ENCODE measurements at places on chromosomes 4 and X. TPM values are rescaled to one million over a fixed set of nuclear protein-coding genes. Genes with fewer than 3 reads are reported as not detected.
A peak's percentile ranks its signal among the peaks of the same experiment; 100 is the strongest.

Gene CSAG2
- 0.28 TPM for total RNA-seq

GRCh38 chr4:158016511-158016910 is 156.3 kb downstream of the GASK1B start:
- DNase-seq: no peak

- DNase-seq: peak; percentile 96
Measured at GRCh38 chr4:4248029-4248884, at the start of gene TMEM128. Gene TMEM128 (minus strand): TSS chr4:4248223. CDS start chr4:4248202, 21 bp downstream.

DNA sequence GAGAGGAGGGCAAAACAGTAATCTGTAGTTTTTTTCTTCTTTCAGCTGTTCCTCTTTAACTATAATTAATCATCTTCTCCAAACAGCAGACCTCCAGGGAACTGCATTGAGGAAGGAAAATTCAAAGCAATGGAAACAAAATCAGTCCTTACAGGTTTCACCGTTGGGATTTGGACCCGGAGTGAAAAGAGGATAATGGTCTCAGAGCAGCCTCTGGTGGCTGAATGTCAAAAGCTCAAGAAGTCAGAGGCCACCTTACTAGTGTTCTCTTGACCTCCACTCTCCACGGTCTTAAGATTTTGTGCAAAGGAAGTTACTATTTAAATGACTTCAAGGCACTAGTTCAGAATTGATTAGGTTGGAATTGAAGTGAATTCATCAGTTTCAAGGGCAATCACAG is 16.0 kb upstream of the MID1 start:
- peak; percentile 54 for DNase-seq

Gene NR0B1
- 0.52 TPM for total RNA-seq

DNA sequence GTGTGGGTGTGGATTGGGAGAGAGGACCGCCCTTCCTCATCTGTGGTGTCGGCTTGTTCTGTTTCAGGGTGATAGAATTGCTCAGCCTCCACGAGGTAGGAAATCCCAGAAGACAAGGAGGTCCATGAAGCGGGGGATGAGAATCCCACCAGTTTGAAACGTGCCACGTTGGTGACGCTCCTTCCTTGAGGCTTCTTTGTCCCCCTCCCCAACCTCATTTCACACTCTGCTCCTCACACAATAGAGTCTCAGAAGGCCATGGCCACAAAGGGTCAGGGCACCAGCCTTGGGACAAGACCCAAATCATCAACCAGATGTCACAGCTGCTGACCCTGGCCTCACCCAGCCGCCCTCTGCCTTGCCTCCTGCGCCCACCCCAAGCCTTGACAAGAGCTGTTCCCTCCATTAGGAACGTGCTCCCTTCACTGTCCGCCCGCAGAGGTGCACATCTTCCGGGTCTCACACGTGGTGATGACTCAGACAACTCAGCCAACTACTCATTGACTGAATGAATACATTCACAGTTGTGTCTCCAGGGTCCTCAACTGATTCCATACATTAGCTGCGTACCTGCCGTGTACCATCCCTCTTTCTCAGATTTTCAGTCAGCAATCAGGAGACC is 18.3 kb downstream of the BLOC1S4 start:
- peak; percentile 32 for DNase-seq

Gene PCDH7
- total RNA-seq: 3.7 TPM

DNA sequence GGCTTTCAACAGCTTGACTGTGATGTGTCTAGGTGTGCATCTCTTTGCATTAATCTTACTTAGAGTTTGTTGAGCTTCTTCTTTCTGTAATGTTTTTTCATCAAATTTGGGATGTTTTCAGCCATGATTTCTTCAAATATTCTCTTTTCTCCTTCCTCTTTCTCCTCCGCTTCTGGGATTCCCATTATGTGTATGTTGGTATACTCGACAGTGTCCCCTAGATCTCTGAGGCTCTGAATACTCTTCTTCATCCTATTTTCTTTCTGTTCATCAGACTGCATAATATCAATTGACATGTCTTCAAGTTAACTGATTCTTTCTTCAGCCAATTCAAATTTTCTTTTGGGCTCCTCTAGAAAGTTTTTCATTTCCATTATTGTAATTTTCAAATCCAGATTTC is 25.9 kb downstream of the STPG2 start:
- no peak for DNase-seq

DNA sequence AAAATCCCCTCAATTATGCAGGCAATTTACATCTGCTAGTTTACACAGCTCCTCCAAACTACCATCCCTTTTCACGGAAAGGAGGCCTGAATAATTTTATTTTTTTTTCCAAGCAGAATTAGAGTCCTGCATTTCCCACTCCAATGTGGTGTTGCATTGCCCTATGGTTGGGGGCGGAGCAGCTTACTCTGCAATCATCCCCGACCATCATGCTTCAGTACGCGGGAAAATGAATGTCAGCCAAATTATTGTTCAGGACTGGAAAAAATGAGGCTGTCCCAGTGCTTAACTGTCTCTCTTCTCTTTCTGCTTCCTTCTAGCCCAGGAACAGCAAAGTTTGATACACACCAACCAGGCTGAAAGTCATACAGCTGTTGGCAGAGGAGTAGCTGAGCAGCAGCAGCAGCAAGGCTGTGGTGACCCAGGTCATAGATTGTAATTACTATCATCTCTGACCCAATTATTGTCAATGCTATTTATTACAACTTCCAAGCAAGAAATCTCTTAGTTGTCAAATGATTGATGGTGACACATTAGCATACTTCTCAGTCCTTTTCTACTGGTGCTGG is 28.3 kb downstream of the MMRN1 start:
- DNase-seq: no peak

Gene CYTL1
- 3.5 TPM for total RNA-seq

Gene CENPI
- total RNA-seq: 21.0 TPM

GRCh38 chr4:53705151-53705764 is 114.0 kb upstream of the LNX1 start:
- no peak for DNase-seq

Gene TREX2
- total RNA-seq: 0.11 TPM

Gene LPAR4
- total RNA-seq: 3.3 TPM

GRCh38 chr4:77006753-77007353 is 57.3 kb downstream of the SEPTIN11 start:
- DNase-seq: no peak

GRCh38 chr4:158201876-158202275 is 8.4 kb upstream of the TMEM144 start:
- no peak for DNase-seq

DNA sequence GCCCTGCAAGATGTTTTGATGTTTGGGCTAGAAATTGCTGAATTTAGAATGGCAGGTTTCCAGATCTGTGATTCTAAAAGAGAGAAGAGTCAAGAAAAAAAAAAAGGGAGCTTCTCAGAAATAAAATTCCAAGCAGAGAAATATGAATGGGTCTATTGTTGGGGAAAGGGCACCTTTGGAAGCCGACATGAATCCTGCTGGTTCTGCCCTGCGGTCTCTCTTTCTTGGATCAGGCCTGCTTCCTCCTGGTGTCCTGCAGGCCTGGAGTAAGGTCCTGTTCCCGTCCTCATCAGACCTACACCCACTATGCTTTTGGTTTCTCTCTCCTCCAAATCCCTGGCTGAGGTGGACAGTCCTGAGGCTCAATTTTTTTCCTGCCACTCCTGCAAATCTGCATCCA is 109.8 kb upstream of the TRIM2 start:
- DNase-seq: no peak

Gene DOK7
- total RNA-seq: 0.22 TPM

DNA sequence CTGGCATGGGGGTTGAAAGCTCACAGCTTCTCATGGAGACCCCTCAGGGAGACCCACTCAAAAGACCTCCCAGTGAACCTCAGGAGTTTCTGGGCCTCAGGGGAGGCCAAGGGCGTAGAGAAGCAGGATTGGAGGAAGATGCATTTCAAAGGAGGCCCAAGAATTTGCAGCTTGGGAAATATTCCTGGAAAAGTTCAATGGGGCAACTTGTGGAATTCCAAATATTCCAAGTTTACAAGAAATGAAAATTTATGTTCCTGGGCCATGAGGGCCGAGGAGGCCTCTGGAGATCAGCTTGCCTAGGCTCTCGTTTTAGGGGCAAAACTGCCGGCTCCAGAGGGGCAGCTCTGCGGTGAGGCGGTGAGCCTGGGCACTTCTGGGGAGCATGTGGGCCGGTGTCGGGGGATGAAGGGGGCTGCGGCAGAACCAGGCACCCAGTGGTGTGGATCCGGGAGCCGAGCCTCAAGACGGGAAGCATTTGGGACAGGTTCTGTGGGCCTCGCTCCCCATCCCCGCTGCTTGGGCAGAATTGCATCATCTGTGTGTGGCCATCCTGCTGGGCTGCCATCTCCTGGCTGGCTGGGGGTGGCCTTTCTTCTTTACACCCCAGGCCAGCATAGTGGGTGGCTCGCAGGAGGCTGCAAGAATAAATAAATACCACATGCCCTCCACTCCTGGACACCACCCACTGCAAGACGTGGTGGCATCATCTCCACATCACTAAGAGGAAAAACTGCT is 54.6 kb upstream of the GPR78 start:
- DNase-seq: no peak

- DNase-seq: no peak
Measured at GRCh38 chr4:97646997-97647396, 496.3 kb downstream of the STPG2 start.

DNA sequence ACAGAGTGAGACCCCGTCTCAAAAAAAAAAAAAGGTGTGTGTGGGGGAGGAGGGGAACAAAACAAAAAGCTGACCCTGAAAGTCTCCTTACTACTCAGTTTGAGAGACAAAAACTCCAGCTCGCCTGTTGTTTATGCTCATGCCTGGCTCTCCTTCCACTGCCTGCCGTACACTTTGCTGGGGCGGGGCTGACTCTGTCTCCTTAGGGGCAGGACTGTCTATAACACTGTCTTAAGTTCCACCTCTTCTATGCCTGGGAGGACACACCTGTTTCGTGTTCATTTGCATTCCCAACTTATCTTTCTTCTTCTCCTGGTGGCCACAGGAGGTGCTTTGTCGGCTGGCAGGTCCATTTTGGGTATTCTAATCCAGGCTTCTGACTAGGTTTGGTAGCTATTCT is 81.4 kb downstream of the MTNR1A start:
- DNase-seq: no peak

DNA sequence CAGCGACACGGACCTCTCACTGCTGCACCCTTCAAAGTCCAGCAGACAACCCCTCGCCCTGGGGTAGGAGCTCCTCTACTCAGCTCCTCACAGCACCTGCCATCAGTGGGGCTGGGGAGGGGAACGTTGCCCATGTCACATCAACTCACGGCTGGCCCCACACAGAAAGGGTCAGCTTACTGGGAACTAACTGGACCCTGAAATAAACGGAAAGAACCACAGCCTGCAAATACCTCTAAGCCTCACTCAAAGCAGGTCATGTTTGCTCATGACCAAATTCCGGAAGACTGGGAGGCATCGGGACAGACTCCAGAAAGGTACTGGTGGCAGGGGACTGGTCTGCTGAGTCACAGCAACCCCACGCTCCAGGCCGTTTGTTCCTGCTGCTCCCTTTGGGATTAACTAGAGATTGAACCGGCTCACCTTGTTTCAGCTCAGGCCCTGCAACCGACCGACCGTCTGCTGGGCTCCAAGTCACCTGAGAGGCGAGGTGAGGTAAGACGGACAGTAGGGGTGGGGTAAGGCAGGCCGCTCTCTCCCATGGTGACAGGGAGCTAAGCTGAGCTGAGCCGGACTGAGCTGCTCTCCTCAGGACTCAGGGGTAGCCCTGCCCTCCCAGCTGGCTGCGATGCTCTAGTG is 5.6 kb downstream of the G6PD start:
- no peak for DNase-seq

- peak; percentile 26 for DNase-seq
Measured at GRCh38 chr4:3571921-3572320, 39.7 kb upstream of the LRPAP1 start.

Gene WDR45
- total RNA-seq: 28.5 TPM

Gene NOX1
- not detected for total RNA-seq

Gene HTR2C
- 3.2 TPM for total RNA-seq

Gene SPANXN4
- not detected for total RNA-seq

Gene BRS3
- total RNA-seq: not detected

GRCh38 chrX:63961964-63962363 is 176.9 kb upstream of the ARHGEF9 start:
- no peak for DNase-seq

- DNase-seq: no peak
Measured at GRCh38 chrX:1390621-1391369, 1.1 kb downstream of the SLC25A6 start.

DNA sequence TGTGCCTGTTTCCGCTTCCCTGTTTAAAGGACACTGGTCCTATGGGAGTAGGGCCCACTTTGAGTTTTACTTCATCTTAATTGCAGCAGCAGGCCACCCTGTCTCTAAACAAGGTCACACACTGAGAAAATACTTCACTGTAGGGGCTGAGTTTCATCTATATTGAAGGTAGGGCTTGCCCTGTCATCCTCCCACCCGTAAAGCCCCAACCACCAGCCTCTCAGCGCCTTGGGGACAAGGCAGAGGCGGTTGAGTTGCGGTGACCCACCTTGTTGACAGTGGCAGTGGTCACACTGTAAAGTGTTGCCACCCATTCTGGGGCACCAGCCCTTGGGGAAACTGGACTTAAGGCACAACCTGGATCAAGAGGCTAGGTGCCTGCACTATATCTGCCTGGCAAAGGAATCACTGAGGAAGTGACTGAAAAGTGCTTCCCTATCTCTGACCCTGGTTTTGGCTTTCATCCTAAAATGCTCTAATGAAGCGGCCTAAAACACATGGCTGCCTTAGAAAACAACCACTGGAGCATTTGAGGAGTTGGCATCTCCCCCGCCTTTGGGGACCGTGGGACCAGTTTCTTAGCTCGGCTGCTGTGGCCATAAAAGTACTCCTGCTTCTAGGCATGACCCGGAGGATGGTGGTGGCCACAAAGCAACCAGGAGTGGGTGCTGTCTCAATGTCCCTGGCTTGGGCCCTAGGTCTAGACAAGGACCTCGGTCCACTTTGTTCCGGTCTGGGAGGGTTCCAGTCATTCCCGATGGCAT is 7.8 kb upstream of the WDR1 start:
- no peak for DNase-seq

Gene CPZ
- total RNA-seq: 29.7 TPM

GRCh38 chrX:154059231-154059630 is 38.3 kb downstream of the MECP2 start:
- no peak for DNase-seq

- no peak for DNase-seq
Measured at GRCh38 chrX:10483191-10483831, 137.1 kb downstream of the MID1 start.

- DNase-seq: peak; percentile 51
Measured at GRCh38 chr4:15729910-15730533, 27.2 kb downstream of the BST1 start.

- DNase-seq: no peak
Measured at GRCh38 chrX:74606799-74607198, 7.6 kb downstream of the RLIM start.

Gene RAB39B
- 3.6 TPM for total RNA-seq

Gene CFI
- total RNA-seq: not detected

GRCh38 chrX:111868726-111869638 is 7.0 kb upstream of the TRPC5OS start:
- no peak for DNase-seq
